ENCODE measurements at places on chromosomes 6 and 20.

DNA sequence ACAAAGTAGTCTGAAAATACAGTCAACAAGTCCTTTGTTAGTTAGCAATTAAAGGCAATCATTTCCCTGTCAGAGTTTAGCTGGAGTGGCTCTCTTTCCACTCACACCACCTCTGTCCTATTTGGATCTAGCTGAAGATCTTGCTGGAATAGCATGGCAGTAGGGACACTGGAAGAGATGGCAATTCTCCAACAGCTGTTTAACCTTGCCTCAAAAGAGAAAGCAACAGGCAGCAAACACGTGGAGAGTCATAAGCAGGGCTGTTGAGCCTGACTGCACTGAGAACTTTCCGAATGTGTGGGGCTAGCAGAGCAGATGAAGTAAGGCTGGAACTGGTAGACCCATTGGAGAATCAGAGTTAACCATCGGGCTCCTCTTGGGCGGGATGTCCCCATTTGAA, 38.0 kb upstream of the PRSS35 start:
- no peak for DNase-seq

- no peak for DNase-seq
Measured at GRCh38 chr20:19114410-19114809, 98.0 kb upstream of the SLC24A3 start.

GRCh38 chr6:148973538-148974208, 226.8 kb downstream of the UST start:
- DNase-seq, result no peak

DNA sequence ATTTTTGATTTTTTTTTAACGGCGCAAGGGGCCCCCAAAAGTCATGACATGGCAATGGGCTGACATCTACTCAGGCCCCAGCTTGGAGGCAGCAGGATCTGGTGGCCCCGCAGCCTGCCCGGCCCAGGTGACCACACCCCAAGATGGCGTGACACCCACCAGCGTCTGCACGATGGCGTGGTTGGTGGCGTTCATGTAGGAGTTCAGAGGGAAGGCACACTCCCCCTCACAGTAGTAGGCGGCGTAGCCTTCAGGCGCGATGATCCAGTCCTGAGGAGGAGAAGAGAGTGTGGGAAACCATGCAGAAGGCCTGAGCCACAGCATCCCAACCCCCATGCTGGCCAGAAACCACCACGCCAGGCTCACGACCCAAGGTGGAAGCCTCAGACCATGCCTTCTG, 93.4 kb downstream of the BMP7 start:
- no peak for DNase-seq

DNA sequence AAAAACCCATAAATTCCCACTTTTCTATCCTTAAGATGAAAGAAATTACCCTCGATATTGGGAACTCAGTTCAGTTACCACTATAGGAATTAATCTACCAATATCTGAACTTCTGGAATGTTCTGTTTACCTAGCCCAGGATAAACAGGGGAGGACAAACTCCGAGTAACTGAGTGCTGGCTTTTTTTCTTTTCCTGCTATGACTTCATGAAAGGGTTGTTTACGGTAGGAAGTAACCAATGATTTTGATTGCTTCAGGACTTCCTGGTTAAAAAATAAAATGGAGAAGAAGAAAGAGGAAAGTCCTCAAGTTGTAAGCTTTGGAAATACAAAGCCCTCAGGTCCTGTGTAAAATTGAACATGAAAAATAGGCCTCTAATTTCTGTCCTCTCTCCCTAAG, 167.7 kb downstream of the ZNF217 start:
- DNase-seq, result peak; percentile 7

DNA sequence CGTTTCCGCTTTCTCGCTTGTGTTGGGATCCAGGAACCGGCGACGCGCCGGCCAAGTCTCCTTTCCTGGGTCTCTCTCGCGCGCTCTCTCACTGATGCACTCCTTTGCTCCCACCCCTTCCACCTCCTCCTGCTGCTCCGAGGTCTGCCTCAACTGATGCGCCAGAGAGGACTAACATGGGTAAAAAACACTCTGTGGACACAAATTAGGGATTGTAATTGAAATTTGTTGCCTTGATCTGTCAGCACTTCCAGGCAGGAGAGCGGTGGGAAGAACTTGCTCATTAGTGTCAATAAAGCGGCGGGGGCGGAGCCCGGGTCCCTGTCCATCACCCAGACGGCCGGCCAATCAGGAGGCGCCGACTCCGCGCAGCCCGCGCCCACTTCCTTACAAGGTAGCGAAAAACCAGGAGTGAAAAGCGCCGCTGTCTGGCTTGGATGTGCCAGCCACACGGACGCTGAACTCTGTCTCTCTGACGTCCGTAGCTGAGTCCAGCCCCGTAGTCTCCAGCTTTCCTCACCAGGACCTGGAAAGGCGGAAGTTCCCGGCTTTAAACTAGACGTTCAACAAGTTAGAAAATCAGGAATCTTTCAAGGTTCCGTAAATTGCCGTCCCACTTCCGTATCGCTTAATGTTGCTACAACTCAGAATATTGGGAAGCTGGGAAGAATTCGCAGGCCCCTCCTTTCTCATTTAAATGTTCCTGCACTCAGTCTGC, at the start of gene TBX18:
TSS of gene TBX18 (minus strand) at position 267 of the 718 bp plus-strand sequence. CDS start 417 bp downstream, outside the sequence.
- peak; percentile 38 for DNase-seq

- DNase-seq, result no peak
Measured at GRCh38 chr6:5639193-5639592, 367.5 kb downstream of the NRN1 start.

DNA sequence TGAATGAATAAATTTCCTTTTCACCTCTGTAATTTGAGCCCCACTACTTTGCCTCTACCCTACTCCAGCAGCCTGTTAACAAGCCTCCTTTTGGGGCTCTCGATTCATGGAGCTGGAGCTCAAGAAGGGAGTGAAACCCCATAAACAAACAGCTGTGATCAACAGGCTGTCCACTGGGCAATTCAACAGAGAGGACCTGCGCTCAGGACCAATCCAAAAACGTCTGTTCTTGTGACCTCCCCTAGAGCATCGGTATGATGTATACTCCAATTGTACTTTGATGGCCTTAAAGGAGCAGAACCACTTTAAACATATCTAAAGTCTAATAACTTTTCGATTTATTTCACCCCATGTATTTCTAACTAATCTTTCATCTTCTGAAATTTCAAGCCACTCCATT, 37.4 kb downstream of the HIVEP2 start:
- no peak for DNase-seq

DNA sequence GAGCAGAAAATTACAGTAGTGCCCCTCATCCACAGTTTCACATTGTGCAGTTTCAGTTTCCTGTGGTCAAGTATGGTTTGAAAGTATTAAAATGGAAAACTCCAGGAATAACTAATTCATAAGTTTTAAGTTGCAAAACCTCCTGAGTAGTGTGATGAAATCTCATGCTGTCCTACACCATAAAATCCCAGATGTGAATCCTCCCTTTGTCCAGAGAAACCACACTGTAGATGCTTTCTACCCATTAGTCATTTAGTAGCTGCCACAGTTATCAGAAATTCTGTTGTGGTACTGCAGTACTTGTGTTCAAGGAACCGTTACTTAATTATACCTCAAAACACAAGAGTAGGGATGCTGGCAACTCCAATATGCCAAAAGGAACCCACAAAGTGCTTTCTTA, 74.7 kb downstream of the PTCHD4 start:
- peak; percentile 75 for DNase-seq

DNA sequence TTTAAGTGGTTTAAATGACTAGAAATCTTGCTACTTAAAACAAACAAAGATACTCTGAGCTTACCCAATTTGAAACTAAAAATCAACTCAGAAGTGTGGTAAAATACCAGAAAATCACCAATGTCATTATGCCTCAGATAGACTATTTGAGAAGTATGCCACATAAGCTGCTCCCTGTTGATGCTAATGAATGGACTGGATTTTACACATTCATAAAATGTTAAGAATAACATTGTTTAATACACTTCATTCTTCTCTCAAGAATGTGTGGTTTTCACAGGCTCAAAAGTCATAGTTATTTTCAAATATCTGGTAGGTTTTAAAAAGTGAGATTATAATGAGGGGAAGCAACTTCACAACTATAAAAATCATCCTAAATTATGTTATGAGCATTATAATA, 170.6 kb downstream of the TASP1 start:
- DNase-seq, result no peak

GRCh38 chr6:33708516-33709204, 2.8 kb downstream of the UQCC2 start:
- no peak for DNase-seq

DNA sequence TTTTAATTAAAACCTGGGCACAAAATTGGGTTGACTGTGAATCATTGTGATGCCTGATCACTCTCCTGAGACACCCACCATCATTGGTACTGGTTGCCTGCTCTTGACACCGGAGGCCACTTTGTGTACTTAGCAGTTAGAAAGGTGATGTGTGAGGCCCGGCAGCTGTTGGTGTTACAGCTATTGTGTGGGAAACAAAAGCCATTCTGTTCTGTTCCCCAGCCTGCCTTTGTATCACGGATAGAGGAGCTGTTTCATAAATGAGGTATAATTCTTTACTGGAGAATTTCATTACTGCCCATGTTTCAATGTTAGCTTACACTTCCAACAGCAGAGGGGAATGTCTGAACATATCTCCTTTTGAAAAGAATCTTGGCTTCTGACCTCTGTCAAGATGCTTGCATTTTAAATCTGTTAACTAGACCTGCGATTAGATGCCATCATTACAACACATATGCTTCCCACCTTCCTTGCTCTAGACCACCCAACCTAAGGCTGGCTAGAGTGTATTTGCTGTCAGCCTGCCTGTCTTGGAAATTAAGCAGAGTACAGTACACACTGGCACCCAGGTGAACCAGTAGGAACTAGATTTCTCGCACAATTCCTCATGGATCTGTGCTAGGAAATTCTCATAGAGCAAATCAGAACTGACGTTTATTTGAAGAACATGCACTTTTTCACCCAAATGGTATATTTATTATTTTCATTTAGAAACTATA, 142.4 kb upstream of the INSM1 start:
- DNase-seq, result no peak

GRCh38 chr6:146041282-146041681, 12.4 kb downstream of the GRM1 start:
- DNase-seq, result peak; percentile 2

GRCh38 chr6:12327391-12327790, 37.2 kb downstream of the EDN1 start:
- DNase-seq, result no peak

DNA sequence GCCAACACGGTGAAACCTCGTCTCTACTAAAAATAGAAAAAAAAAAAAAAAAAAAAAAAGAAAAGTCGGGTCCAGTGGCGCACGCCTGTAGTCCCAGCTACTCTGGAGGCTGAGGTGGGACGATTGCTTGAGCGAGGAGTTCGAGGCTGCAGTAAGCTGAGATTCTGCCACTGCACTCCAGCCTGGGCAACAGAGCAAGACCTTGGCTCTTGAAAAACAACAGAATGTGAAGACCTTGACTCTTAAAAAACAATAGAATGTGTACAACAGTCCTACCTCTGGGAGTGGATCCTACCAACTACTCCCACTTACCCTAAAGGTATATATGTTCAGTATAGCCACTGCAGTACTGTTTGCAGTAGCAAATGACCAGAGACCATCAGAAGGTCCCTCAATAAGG, 15.1 kb downstream of the KIF3B start:
- DNase-seq, result no peak

DNA sequence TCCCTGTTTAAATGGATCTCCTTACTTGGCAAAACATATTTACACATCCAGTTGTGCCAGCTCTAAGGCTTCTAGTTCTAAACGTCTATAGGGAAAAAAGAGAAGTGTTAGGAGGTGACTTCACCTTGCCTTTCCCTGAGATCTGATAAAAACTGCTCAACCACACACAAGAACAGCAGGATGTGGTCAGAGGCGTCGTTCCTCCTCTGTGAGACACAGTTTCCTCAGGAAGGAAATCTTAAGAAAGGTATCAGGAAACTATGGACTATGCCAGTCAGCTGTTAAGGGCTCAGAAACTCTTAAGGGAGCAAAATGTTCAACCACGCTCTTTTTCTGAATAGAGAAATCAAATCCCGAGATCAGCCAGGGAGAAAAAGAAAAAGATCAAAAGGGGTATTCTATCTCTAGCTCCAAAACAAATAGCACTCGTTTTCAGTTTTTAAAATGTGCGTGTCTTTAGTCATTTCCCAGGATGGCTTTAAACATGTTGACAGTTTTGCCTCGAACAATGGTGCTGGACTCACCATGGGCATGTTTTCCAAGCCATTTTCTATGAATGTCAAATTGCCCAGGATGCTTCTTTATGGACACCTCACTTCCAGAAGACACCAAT, 154.5 kb downstream of the HACE1 start:
- peak; percentile 54 for DNase-seq

DNA sequence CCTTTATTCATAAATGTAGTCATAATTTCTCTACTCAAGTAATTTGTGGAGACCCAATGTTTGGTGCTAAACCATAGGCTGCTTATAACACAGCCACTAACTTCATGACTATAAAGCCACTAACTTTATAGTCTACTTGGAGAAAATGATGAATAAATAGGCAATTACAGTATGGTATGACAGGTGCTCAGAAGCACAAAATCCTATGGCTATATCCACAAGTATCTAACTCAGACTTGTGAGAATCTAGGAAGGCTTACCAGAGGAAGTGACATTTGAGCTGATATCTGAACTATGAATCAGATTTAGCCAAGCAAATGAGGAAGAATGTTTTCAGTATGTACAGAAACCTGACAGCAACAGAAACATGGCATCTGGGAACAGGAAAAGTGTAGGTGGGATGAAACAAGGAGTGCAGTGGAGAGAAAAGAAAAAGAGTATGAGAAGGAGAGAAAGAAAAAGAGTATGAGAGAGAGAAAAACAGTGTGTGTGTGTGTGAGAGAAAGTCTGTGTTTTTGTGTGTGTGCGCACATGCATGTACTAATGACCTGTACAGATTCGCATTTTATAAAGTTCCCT, 59.9 kb downstream of the REV3L start:
- DNase-seq, result peak; percentile 77

- DNase-seq, result no peak
Measured at GRCh38 chr20:57414867-57415592, 23.8 kb downstream of the RBM38 start.

- no peak for DNase-seq
Measured at GRCh38 chr20:21033817-21034216, 72.3 kb downstream of the LINC00237 start.

DNA sequence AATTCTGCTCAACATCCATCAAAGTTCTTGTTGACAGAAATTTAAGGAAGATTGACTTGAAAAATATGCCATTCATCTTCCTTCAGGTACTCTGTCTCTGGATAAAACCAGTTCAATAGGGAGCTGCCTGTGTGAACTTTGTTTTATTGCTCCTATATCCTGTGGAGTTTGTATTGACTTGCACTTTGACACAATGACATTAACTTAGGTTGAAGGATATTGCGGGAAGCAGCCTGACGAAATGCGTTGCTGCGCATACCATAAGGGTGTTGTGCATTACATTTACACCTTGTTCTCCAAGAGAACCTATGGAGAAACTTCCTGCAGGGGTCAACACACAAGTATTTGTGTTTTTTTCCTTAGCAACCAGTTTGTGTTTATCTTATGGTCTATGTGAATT, 185.4 kb upstream of the GRIK2 start:
- no peak for DNase-seq

GRCh38 chr6:73893696-73894095, 197.7 kb downstream of the CD109 start:
- no peak for DNase-seq

GRCh38 chr6:15897063-15897876, 231.6 kb upstream of the MYLIP start:
- peak; percentile 82 for DNase-seq
